NCI-H774 (cell line): ENCODE measurements at places on chromosomes 16 and 17.

- no peak for DNase-seq
Measured at GRCh38 chr17:39138431-39139160, 12.8 kb downstream of the PLXDC1 start.

DNA sequence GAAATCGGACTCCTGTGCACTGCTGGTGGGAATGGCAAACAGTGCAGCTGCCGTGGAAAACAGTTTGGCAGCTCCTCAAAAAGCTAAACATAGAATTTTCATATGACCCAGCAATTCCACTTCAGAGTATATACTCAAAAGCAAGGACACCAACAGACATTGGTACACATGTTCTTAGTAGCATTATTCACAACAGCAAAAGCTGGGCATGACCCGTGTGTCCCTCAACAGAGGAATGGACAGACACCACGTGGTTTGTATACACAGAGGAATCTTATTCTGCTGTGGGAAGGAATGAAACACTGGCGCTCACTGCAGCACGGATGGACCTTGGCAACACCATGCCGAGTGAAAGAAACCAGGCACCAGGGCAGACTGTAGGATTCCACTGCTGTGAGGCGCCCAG, 16.0 kb downstream of the NPTX1 start:
- no peak for DNase-seq

GRCh38 chr16:4777339-4778049, 10.5 kb upstream of the ZNF500 start:
- no peak for DNase-seq

DNA sequence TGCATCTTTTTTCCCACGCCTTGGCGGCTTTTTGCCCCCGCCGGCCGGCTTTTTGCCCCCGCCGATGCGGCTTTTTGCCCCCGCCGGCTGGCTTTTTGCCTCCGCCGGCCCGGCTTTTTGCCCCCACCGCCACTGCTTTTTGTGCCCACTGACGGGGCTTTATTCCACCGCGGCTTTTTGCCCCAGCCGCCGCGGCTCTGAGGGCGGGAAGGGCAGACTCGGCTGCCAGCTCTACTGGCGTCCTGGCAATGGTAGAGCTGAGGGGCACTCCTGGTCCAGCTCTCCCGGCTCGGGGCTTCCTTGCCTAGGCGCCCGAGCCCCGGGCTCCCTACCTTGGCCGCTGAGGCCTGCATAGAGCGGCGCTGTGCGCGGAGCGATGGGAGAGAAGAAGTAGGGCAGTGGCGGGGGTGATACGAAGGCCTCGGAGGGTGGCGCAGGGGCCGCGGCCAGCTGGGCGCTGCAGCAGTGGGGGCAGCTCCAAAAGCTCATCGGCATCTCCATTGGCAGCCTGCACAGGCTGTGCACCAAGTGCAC, 591.4 kb downstream of the TP53TG3F start:
- no peak for DNase-seq

- no peak for DNase-seq
Measured at GRCh38 chr17:34556931-34557330, 22.5 kb upstream of the TMEM132E start.
